Small intestine (tissue), 16 donors: ENCODE measurements at places on chromosomes 7 and 10. TPM values are rescaled to one million over a fixed set of nuclear protein-coding genes. Genes with fewer than 3 reads are reported as not detected.

The TFR2 gene
- polyA plus RNA-seq, result not detected

The ZNF22 gene
- 14.5 TPM for polyA plus RNA-seq

The EEPD1 gene
- 6.9 TPM for polyA plus RNA-seq

The CFTR gene
- polyA plus RNA-seq, result 23.5 TPM

The HNRNPA2B1 gene
- 600 TPM for polyA plus RNA-seq

The AKR1B15 gene
- not detected for polyA plus RNA-seq

The PRTFDC1 gene
- polyA plus RNA-seq, result 11.6 TPM
